ENCODE measurements at places on chromosomes 13 and 19.

DNA sequence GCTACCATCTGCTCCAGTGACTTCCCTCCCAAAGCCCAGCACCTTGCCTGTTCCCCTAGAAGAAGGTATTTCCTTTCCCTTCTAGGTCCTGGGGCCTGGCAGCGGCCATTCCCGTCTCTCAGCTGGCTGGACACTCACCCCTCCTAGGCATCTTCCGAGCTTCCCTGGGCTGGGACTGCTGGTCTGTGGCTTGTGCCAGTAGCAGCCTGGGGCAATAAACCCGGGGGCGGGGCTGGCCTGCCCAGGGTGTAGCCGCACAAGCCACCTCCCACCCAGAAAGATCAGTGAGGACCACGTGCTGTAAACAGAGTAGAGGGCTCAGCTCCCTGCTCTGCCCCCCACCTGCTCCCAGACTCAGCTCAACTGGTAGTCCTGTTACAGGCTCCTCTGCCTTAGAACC is 15.0 kb downstream of the LIPE start:
- no peak for DNase-seq

DNA sequence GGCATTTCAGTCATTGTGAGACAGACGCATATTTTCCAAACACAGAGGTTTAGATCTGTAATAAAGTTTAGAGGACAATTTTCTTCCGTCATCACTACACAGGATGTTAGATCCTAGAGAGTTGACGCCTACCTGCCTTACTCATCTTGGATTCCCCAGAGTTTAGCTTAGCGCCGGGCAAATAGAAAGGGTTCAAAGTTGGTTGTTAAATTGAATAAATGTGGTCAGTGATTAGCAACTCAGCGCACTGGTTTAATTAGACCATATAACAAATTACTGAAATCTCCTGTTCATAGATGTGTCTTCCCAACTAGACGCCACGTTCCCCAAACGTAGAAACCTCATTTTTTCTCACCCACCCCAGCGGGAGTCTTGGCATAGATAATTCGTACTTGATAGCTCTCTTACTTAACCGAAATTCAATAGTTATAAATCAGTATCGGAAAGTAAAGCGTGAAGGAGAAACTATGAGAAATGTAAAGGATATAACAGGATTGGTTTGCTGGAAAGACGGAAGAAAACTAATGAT is 726 bp upstream of the UFM1 start:
- peak; percentile 13 for DNase-seq

DNA sequence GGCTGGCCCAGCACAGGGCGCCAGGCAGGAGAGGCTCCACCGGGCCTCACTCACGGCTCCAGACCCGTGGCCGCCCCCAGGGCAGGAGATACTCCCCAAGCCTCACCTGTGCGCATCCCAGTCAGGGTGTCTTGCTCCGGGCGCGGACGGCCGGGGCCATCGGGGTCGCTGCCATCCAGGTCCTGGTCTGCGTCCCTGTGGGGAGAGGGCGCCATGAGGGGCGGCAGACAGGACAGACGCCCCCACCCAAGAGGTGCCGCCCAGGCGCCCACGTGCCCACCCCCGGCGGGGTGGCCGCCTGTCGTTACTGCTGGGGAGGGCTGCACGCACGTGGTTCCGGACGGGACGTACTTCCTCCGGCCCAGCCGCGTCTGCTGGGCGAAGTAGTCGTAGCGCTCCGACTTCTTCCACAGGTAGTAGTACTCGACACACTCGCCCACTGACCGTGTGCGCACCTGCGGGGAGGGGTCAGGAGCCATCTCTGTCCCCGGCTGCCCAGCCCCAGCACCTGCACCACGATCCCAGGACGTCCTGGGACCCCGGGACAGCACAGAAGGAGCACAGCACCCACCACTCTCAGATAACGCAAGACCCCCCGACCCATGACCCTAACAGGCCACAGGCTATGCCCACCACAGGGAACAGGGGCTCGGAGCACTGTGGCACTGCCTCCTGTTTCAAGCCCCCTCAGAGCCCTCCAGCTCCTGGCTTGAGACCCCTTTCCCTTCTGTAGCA is 17.4 kb upstream of the PLPP2 start:
- DNase-seq = no peak

- no peak for DNase-seq
Observed at GRCh38 chr13:97165502-97166425, 56.4 kb upstream of the MBNL2 start.

DNA sequence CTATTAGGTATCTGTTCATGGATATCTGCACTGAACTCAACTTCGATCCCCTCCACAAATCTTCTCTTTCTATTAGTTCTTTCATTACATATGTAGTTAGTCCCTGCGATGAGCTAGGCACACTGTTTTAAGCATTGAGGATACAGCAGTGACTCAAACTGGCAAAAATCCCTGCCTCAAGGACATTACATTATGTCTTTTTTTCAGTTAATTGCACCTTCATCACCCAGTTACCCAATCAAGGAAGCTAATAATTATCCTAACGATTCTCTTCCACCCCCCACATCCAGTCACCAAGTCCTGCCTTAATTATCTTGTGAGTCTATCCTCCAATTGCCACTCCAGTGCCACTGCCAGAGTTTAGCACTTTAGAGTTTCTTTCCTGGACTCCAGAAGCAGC is 89.3 kb downstream of the C13orf42 start:
- DNase-seq = no peak

GRCh38 chr19:6071875-6072274 is 38.4 kb downstream of the RFX2 start:
- DNase-seq = peak; percentile 53

DNA sequence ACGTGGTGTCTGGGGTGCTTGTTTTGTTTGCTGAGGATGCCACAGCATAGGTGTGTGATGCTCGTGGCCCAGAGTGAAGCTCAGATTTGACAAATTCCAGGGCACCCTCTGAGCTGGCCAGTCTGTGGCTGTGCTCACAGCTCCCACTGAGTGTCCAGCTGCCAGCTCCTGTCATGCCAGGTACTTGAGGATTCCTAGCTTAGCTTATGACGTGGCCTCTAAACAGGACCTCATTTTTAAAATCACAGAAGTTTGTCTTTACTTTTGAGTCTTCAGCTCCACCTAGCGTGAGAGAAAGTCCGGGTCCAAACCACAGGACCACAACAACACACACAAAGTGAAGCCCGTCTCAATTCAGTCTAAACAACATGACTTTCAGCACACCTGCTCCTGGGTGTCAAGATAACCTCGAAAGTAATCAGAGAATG is 117.3 kb downstream of the RAB20 start:
- DNase-seq = peak; percentile 34

- DNase-seq = peak; percentile 43
Observed at GRCh38 chr19:5627395-5627904, 4.6 kb downstream of the SAFB start.

DNA sequence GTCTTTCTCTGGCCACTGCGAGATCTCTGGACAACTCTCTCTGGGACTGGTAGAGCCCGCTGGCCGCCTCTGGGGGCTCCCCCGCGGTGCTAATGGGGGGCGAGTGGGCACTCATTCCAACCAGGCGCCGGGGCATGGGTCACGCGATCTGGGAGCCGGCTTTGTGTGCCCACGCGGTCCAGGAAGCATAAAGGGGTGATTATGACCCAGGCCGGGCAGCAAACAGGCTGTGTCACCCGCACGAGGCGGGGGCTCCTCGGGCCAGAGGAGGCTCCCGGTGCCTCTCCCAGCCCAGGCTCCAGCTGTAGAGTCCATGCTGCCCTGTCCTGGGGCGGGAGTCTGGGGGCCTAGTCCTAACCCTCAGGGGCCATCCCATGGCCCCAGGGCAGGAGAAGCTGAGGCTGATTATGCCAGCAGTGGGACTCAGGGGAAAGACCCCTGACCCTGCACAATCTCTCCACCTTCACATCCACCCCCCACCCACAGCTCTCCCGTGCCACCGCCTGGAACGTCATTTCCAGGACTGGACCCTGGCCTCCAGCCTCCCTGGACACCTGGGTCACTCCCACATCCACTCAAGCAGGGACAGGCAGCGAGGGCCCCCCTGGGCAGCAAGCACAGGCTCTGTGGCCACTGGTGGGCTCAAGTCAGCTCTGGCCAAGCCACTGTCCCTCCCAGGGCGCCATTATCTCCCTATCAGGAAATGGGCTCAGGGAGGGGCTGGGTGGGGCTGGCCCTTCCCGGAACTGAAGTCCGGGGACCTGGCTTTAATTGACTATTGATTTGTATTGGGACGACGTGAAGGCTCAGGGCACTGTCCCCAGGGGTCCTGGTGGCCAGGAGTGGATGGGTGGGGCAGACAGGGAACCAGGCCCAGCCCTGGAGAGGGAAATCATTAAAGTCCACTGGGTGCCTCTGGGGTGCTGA is 50.0 kb downstream of the PTPRS start:
- no peak for DNase-seq

DNA sequence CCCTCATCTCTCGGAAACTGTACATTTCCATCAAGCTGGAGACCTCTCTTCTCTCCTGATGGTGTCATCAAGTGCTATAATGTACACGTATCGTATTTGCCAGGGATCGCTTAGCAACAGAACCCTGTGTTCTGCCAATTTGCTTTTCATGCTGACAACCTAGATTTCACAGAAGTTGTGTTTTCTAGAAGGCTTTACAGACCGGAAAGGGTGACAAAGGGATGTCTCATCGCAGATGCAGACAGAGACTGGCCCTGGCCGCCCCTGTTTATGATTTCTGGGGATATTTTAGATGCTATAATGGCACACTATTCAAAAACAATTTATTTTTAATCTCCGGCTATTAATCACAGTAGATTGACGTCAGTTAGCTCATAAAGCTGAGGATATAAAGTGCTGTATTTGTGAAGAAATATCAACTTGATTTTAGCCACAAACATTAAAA is 291.4 kb downstream of the IRS2 start:
- peak; percentile 39 for DNase-seq

DNA sequence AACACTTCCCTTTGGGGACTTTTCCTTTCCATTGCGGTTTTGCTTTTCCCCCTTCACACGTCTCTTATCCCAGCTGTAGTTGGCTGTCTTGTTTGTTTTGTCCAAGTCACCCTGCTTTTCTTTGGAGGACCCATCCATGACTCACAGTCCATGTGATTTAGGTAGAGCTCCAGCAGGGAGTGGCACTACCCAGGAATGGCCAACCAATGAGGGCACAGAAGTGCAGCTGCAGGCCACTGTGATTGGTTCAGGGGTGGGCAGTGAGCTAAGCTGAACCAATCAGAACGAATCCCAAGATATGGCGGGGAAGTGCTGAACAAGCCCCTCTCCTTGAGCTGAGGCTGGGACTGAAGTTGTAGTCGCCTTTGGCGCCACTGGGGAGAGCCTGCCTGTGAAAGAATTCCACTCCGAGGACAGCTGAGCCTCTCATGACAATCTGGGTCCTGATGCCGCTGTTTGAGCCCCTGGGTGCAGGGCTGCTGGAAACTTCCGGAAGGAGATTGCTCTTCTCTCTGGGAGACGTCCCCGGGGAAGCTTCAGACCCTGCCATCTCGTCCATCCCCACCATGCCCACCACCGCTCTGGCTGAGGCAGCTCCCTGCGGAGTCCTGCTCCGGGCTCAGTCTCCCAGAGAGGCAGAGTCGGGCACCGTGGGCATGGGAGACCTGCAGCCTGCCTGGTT is 62.9 kb upstream of the URI1 start:
- peak; percentile 23 for DNase-seq

DNA sequence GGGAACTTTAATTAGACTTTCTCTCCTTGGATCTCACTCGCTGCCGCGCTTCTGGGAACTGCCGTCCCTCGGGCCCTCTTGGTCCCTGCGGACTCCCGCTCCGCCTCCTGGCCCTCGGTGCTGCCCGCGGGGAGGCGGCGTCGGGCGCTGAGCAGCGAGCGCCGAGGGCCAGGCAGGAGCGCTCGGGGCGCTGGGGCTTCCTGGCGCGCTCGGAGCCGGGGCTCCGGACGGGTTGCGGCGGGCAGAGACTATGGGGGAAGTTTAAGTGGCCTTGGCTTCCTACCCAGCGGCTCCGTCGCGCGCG is 704 bp downstream of the CHST8 start:
- DNase-seq = no peak

DNA sequence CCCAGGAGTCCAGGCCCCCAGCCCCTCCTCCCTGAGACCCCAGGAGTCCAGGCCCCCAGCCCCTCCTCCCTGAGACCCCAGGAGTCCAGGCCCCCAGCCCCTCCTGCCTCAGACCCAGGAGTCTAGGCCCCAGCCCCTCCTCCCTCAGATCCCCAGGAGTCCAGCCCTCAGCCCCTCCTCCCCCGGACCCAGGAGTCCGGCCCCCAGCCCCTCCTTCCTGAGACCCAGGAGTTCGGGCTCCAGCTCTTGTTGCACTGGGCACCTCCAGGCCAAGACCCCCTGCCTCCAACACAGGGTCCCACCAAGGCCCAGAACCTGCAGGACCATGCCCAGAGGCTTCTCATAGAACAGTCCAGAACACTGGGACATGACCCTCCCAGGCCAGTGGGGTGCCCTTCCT is 3.8 kb downstream of the ERCC1 start:
- DNase-seq = no peak

GRCh38 chr19:27775395-27775794 is 1437.6 kb downstream of the UQCRFS1 start:
- DNase-seq = no peak

GRCh38 chr19:55493052-55493644 is 4.9 kb downstream of the SSC5D start:
- DNase-seq = peak; percentile 32

- no peak for DNase-seq
Observed at GRCh38 chr13:21733475-21734263, 62.8 kb downstream of the FGF9 start.

GRCh38 chr13:32299893-32300292 is 15.3 kb downstream of the ZAR1L start:
- no peak for DNase-seq

GRCh38 chr19:13652810-13653590 is 111.3 kb upstream of the MRI1 start:
- no peak for DNase-seq

GRCh38 chr13:33182729-33183128 is 102.8 kb downstream of the STARD13 start:
- DNase-seq = no peak

DNA sequence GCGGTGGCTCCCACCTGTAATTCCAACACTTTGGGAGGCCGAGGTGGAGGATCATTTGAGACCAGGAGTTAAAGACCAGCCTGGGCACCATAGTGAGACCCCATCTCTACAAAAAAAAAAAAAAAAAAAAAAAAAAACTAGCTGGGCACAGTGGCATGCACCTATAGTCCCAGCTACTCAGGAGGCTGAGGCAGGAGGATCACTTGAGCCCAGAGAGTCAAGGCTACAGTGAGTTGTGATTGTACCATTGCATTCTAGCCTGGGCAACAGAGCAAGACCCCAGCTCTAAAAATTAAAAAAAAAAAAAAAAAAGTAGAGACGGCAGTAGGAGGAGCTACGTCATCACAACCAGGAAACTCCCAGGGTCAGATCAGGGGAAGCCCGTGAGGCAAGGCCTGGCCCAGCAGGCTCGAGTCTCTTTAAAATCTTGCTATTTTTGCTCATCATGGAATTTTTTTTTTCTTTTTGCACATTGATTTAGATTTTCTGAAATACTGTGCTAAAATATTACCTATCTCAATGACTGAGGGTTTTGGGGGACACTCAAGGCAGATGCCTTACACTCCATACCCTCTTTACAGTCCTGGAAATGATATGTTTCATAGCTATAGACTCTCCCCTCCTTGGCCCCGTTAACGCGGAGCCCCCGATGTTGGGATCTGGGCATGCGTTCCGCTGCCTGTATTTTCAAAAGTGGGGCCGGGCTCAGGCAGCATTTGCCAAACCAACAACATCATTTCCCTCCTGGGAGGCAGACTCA is 44.4 kb upstream of the USE1 start:
- no peak for DNase-seq

All from fibroblast of skin of scalp (primary cell).